ENCODE measurements at places on chromosomes 3 and 15. TPM values are rescaled to one million over a fixed set of nuclear protein-coding genes. Genes with fewer than 3 reads are reported as not detected.

- no peak for DNase-seq
Observed at GRCh38 chr15:73955326-73955725, 29.1 kb downstream of the LOXL1 start.

GRCh38 chr15:79743032-79743431 is 153.8 kb downstream of the MTHFS start:
- no peak for DNase-seq

DNA sequence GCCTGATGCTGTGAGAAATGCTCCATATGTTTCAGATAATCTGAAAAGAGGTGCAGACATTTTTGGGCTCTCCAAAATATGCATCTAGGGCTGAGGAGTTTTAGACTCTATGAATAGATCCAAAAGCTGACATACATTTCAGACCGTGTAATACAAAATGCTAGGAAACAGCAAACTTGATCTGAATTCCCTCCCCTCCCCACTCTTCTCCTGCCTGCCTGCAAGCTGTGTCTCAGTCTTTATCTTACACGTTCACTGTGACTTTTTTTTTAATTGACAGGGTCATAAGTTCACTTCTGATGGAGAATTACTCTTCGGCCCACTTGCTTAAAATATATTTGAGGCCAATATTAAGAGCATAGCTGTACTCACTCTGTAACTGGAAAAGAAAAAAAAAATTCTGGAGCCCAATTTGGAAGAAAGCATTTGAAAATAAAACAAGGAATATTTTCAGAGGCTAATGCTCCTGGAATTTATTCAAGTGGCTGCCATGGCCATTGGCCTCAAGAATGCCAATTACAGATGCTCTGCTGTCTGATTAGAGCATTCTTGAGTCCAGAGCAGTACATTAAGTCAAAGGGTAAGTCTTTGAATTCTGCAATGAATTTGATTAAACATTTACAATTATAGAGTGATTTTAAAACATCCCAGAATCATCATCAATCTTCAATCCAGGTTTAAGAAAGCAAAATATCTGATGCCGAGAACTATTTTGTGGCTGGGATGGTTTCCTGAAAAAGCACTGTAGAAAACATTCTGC is 146.2 kb upstream of the SEMA6D start:
- no peak for DNase-seq

Gene PLAAT1
- 0.84 TPM for total RNA-seq
